ENCODE measurements at places on chromosomes 11 and 22. TPM values are rescaled to one million over a fixed set of nuclear protein-coding genes. Genes with fewer than 3 reads are reported as not detected.

AKIP1 gene
- 59.6 TPM for total RNA-seq

TEX54 gene
- not detected for total RNA-seq

PEX16 gene
- 28.3 TPM for total RNA-seq

DYNC2H1 gene
- total RNA-seq: 44.9 TPM

PNPLA3 gene
- total RNA-seq: 8.2 TPM

KLHL35 gene
- 3.2 TPM for total RNA-seq

GAL3ST3 gene
- total RNA-seq: not detected

TYMP gene
- total RNA-seq: 21.6 TPM

GAS2 gene
- 0.64 TPM for total RNA-seq

APOL1 gene
- 12.9 TPM for total RNA-seq

OR8D1 gene
- 0.32 TPM for total RNA-seq

SLC22A6 gene
- total RNA-seq: not detected

GRIK4 gene
- under 0.01 TPM for total RNA-seq

GGT5 gene
- 2.2 TPM for total RNA-seq

LMO1 gene
- not detected for total RNA-seq

DNA sequence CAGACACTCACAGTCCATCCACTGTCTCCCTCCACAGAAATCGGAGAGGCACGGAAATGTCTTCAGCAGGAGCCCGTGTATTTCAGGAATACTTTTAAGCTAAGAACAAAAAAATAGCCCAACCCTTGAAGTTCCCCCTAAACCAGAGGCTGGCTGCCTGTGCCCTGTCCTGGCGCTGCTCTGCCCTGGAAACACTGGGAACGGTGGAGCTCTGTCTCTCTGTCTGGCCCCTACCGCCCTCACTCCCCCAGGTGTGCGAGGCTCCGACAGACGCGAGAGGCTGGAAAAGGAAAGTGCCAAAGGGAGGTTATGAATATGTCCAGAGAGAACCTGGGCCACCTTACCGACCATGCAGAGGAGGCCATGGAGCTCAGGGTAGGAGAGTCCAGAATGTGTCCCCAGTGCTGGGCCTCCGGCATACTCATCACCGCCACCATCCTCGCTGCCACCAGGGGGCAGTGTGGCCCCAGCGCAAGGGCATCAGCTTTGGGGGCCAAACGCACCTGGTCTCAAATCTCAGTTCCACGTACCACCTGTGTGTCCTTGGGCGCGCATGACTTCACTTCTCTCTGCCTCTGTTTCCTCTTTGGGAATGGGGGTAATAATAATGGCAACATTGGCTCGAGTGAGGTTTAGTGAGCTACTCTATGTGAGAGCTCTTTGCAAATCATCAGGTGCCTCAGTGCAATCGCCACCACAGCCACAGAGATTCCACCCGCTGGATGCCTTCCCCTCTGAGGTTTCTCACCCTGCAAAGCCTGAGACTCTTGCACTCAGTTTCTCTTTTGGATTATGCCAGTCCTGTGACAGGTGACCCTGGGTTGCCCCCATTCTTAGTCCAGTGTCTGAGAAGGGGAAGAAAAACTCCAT, 10.4 kb upstream of the SLCO2B1 start:
- peak; percentile 27 for DNase-seq

GRCh38 chr22:33894515-33894914, 25.8 kb downstream of the LARGE1 start:
- no peak for DNase-seq

- no peak for DNase-seq
These were observed 2.3 kb downstream of the AP5B1 start for GRCh38 chr11:65778431-65778900.

DNA sequence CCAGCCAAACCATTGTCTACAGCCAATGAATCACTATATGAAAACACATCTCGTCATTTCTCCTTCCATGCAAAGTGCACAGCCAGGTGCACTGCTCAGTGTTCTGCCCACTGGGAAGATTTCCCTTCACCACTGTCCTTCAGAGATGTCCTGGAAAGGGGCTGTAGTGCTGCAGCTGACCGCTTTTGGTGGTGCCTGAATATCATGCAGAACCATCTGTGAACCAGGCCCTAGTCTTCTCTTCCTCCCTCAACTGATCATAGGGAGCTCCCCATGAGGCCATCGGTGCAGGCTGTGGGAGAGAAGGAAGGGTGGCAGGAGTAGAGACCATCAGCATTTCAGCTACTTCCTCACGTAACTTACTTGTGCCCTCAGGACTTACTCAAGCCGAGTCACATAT, 70.2 kb downstream of the GAB4 start:
- DNase-seq: no peak

DNA sequence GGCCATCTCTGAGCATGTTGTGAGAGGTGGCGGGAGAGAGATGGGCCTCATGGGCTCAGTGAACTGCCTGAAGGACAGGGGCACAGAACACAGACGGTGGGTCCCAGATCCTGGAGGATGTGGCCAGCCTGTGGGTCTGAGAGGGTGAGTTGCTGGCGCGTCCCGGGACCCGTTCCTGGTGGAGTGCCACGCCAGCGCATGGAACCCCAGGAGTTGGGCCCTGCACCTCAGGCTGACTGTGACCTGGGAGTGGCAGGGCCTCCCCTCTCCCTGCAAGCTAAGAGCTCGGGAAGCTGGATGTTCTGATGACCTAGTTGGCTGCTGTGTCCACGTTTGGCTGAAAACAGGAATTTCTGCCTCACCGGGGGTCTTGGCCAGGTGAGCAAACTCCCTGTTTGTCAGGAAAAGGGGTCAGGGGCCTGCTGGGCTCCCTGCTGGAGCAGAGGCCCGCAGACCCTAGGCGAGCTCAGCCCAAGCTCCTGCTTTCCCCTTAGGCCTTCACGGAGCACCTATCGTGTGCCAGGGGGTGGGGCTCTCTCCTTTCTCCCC, 15.0 kb downstream of the LRRC32 start:
- DNase-seq: no peak

- DNase-seq: peak; percentile 38
These were observed 937 bp upstream of the C1QTNF6 start for GRCh38 chr22:37188901-37189466.

GRCh38 chr11:72100462-72100861, 2.6 kb downstream of the LAMTOR1 start:
- no peak for DNase-seq

DNA sequence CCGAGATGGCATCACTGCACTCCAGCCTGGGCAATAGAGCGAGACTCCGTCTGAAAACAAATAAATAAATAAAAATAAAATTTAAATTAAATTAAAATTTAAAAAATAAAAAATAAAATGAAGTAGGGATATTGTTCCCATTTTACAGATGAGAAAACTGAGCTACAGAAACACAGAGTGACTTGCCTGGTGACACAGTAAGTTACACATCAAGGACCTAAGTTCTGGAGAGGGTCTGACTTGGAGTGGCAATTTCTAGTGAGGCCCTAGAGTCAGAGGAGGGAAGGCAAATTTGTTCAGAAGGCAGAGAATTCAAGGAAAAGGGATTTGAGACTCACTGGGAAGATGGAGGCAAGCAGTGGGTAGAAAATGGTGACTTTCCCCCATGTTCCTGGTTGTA, 2.0 kb downstream of the SCGB1A1 start:
- DNase-seq: no peak

DNA sequence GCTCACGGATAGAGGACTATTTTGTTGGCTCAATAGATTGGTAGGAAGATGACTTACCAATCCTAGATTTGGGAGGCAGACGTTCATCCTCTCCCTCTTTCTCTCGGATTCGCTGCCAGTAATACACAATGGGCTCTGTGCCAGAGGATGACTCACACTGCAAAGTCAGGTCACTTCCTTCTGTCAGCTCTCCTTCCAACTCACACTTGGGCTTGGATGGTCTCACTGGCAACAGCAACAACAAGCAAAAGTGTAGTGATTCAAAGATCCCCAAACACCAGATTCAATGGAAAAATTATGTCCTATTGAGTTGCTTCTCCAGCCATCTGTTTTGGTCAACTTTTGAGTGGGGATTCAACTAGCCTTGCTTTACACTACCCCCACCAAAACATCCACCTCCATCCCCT, 21.7 kb upstream of the HSPA8 start:
- DNase-seq: peak; percentile 94

- DNase-seq: no peak
These were observed 117.3 kb upstream of the POU2AF2 start for GRCh38 chr11:111128076-111128870.

- peak; percentile 14 for DNase-seq
These were observed 9.8 kb downstream of the SPON1 start for GRCh38 chr11:13972043-13972910.

- DNase-seq: peak; percentile 22
These were observed 8.8 kb downstream of the POU2F3 start for GRCh38 chr11:120248551-120249278.

DNA sequence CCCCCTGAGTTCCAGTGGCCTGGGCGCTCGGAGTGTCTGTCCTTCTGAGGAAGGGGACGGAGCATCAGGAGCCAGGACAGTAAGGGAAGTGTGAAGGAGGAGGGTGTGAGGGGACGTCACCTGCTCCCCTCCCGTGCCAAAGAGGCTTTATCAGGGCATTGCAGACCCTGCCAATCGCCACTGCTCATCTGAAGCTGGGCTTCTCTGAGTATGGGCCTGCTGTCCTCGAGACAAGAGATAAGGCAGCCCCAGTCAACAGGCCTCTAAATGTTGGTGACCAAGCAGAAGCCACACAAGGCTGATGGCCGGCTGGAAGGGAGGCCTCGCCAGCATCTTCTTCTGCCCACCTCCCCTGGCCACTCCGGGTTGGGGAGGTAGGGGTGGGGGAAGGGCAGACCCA, 29.8 kb downstream of the LIF start:
- DNase-seq: no peak

- DNase-seq: peak; percentile 91
These were observed 264.4 kb downstream of the DDX10 start for GRCh38 chr11:108929241-108929640.

- DNase-seq: peak; percentile 43
These were observed 85.5 kb downstream of the ENTHD1 start for GRCh38 chr22:39808081-39808480.

DNA sequence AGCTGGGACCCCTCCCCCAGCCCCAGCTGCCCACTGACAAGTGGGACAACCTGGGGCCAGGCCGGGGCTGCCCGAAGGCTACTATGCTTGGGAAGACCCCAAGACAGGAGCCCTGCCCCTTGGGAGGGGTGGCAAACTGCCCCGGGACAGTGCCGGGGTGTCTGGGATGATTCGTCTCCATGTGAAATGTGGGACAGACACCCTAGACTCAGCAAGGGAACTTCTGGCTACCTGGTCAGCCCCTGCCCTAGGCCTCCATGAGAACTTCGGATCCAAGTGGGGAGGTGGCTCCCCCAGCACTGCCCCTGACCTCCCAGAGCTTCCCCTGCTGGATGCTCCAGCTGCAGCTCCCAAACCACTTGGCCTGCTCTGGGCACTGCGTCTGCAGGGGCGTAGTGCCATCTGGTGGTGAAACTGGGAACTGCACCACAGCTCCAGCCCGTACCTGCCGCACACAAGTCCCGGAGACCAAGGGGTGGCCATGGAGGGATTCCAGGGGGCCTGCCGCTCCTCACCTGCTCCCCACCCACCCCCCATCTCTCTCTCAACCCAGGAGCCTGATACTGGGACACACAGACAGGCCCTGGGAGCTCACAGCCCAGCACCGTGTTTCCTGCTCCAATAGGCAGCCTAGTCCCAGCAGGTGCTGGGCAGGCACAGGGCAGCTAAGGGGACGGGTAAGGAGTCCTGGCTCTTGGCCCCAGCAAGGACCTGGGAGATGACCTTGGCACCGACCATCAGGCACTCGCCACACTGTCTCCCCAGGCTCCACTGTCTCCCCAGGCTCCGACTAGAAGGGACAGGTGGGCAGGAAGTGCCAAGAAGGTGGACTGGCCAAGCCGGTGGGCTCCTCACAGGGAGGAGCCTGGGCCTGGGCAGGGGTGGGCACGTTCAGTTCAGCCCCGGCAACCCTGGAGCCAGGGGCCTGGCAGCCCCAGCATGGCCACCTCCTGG, 194.1 kb downstream of the IGLL1 start:
- DNase-seq: peak; percentile 75

GRCh38 chr11:47786373-47786772, 19.2 kb upstream of the FNBP4 start:
- DNase-seq: peak; percentile 34

- no peak for DNase-seq
These were observed 80.4 kb downstream of the ATXN10 start for GRCh38 chr22:45752036-45752435.

GRCh38 chr11:129375751-129376657, at the start of gene BARX2:
Gene BARX2, plus strand, starts transcription at chr11:129375848. Its CDS starts 188 bp downstream, at chr11:129376036.
- DNase-seq: peak; percentile 60

- no peak for DNase-seq
These were observed 14.0 kb upstream of the GDPD5 start for GRCh38 chr11:75539459-75540334.

- no peak for DNase-seq
These were observed 98.5 kb downstream of the TSPAN18 start for GRCh38 chr11:44825058-44825785.

GRCh38 chr11:6225024-6225423, 9.4 kb downstream of the FHIP1B start:
- no peak for DNase-seq

DNA sequence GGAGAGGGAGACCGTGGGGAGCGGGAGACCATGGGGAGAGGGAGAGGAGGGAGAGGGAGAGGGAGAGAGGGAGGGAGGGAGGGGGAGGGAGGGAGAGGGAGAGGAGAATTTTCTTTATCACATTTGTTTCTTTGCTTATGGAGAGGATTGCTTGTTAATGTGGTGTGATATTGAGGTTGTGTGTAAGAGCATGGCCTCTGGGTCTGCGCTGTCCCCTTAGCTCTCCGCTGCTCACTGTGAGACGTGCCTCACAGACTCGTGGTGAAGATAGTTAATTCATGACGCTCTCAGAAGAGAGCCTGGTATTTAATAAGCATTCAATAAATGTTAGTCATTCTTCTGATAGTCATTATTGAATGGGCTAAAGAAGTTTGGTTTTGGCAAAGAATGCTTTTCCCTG, 26.2 kb downstream of the PPFIA1 start:
- DNase-seq: no peak

DNA sequence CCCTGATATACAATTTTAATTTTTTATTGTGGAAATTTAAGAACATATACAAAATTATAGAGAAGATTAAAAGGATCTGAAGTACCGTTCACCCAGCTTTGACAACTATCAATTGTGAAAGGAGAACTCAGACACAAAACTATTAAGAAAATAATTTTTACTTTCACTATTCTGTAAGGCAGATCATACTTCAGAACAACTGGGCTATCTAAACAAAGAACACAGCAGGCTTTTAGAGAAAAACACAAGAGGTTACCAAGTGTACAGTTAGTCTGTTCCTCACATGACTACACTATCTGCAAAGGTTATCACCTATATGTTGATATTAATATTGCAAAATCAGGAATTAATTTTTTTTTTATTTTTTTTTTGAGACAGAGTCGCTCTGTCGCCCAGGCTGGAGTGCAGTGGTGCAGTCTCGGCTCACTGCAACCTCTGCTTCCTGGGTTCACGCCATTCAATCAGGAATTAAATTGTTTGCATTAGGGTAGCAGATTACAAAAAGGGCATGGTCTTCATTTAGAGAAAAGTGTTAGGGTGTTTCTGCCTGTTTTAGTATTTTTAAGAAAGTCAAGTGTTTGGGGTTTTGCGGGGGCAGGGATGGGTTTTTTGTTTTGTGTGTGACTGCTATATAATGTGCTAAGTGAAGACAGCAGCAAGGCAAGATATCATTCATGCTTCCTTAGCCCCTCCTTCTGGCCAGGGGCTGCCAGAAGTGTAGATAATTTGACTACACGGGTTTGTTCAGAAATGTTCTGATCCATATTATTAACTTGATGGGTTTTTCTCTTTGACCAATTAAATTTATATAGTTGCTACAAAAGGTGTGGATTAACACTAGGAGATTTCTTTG, 27.6 kb upstream of the SIK2 start:
- no peak for DNase-seq

- DNase-seq: no peak
These were observed 24.7 kb downstream of the TPCN2 start for GRCh38 chr11:69073469-69073868.
